Aorta (tissue), 5 donors: ENCODE measurements at places on chromosomes 7 and 10. TPM values are rescaled to one million over a fixed set of nuclear protein-coding genes. Genes with fewer than 3 reads are reported as not detected.

EGFR gene
- polyA plus RNA-seq: 3.0 TPM

HECW1 gene
- polyA plus RNA-seq: 0.77 TPM

BLNK gene
- polyA plus RNA-seq: 12.5 TPM

AGAP3 gene
- polyA plus RNA-seq: 21.5 TPM

BMPER gene
- polyA plus RNA-seq: 0.88 TPM

PURB gene
- polyA plus RNA-seq: 8.8 TPM

DYNC1I1 gene
- 7.4 TPM for polyA plus RNA-seq

DNAJB6 gene
- polyA plus RNA-seq: 118 TPM

GPR37 gene
- 0.31 TPM for polyA plus RNA-seq

PRKAR1B gene
- 14.5 TPM for polyA plus RNA-seq

IFIT1B gene
- not detected for polyA plus RNA-seq

SORCS3 gene
- not detected for polyA plus RNA-seq

TRIM50 gene
- polyA plus RNA-seq: not detected

CPN1 gene
- polyA plus RNA-seq: not detected

ADAP1 gene
- 4.3 TPM for polyA plus RNA-seq

NAT16 gene
- not detected for polyA plus RNA-seq

MRLN gene
- polyA plus RNA-seq: not detected

ASZ1 gene
- polyA plus RNA-seq: not detected

CYP2W1 gene
- polyA plus RNA-seq: not detected

WEE2 gene
- polyA plus RNA-seq: not detected

SH2B2 gene
- 0.50 TPM for polyA plus RNA-seq

ANKRD30A gene
- not detected for polyA plus RNA-seq

MLXIPL gene
- polyA plus RNA-seq: 13.5 TPM

TBATA gene
- not detected for polyA plus RNA-seq

MPP7 gene
- 16.9 TPM for polyA plus RNA-seq

GOLGA7B gene
- 0.41 TPM for polyA plus RNA-seq

CPA4 gene
- 0.18 TPM for polyA plus RNA-seq

NRG3 gene
- 1.1 TPM for polyA plus RNA-seq

NKX2-3 gene
- polyA plus RNA-seq: 0.05 TPM

LRRC61 gene
- polyA plus RNA-seq: 0.15 TPM

HILPDA gene
- 4.1 TPM for polyA plus RNA-seq
